Stomach (tissue), 19 donors: ENCODE measurements at places on chromosomes 7 and 10. TPM values are rescaled to one million over a fixed set of nuclear protein-coding genes. Genes with fewer than 3 reads are reported as not detected.
A peak's percentile ranks its signal among the peaks of the same experiment; 100 is the strongest.

FGFR2 gene
- 65.0 TPM for total RNA-seq

ENTPD1 gene
- 28.7 TPM for total RNA-seq

GRCh38 chr10:27388761-27389399 lies 115.2 kb upstream of the RAB18 start:
- no peak for DNase-seq
- no peaks in the 10 kb centered on the region for H3K36me3 ChIP-seq
- no peak overlapping the region for H3K4me3 ChIP-seq
- no peaks in the 10 kb centered on the region for H3K4me1 ChIP-seq
- no peaks in the 10 kb centered on the region for H3K27me3 ChIP-seq

DNA sequence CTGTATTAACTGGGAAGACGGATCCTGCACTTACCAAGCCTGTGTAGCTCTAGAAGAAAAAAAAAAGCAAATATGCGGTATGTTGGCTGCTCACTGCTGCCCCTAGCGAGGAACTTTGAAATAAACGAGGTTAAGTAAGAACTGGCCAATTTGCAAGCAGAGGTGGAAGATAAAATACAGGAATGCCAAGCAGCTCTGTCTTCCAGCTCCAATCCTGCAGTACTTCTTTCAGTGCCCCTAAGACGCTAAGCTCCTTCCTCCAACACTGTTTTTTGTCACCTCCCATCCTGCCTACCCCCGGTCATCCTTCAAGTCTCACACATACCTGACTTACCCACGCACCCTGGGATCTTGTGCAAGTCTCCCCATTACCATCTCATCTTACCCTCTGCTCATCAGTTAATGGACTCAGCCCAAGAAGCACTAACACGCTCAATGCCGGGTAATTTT lies 809 bp downstream of the C10orf143 start:
- H3K27ac ChIP-seq = peak overlapping the region; percentile 92
- H3K4me1 ChIP-seq = peaks cover 18% of the 10 kb centered on the region
- DNase-seq = peak; percentile 96
- no peaks in the 10 kb centered on the region for H3K27me3 ChIP-seq
- peak overlapping the region; percentile 81 for H3K4me3 ChIP-seq

- H3K4me1 ChIP-seq = no peaks in the 10 kb centered on the region
- H3K27ac ChIP-seq = no peak overlapping the region
Measured at GRCh38 chr10:66180021-66180420, 745.8 kb upstream of the LRRTM3 start.
